Activated naive CD8-positive, alpha-beta T cell treated with anti-CD3 and anti-CD28 coated beads for 36 hours (primary cell): ENCODE measurements at places on chromosomes 7 and 10.
A peak's percentile ranks its signal among the peaks of the same experiment; 100 is the strongest.

DNA sequence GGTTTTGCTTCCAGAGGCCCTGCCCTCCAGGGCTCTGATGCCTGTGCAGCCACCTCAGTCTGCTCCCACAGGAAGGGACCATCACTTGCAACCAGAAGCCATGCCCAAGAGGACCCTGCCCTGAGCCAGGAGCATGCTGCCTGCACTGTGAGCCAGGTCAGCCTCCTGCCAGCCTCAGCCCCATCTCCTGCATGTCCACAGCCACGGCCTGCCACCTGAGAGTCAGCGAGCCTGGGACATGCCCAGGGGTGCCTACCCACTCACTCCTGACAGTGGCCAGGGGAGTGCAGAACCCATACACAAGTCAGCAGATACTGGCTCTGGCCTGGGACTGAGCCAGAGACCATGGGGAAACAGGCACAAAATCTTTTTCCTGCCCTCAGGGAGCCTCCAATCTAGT is 6.6 kb upstream of the KCP start:
- H3K27ac ChIP-seq: no peak overlapping the region
- peaks cover 63% of the 10 kb centered on the region for H3K27me3 ChIP-seq
- no peaks in the 10 kb centered on the region for H3K36me3 ChIP-seq
- peaks cover 4% of the 10 kb centered on the region for H3K4me1 ChIP-seq
- DNase-seq: no peak
- H3K4me3 ChIP-seq: no peak overlapping the region

DNA sequence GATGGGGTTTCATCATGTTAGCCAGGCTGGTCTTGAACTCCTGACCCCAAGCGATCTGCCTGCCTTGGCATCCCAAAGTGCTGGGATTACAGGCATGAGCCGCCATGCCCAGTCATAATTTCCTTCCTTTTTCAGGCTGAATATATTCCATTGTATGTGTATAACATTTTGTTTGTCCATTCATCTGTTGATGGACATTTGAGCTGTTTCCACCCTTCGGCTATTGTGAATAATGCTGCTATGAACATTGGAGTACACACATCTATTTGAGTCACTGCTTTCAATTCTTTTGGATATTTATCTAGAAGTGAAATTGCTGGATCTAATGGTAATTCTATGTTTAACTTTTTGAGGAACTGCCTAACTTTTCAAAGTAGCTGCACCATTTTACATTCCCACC is 34.6 kb downstream of the TLX1 start:
- no peak for DNase-seq
- no peak overlapping the region for H3K27ac ChIP-seq
- H3K36me3 ChIP-seq: no peaks in the 10 kb centered on the region
- H3K4me1 ChIP-seq: peaks cover 7% of the 10 kb centered on the region
- H3K27me3 ChIP-seq: peaks cover 80% of the 10 kb centered on the region

GRCh38 chr10:103874730-103875129 is 19.4 kb upstream of the SH3PXD2A start:
- DNase-seq: no peak
- H3K36me3 ChIP-seq: peaks cover 7% of the 10 kb centered on the region
- peaks cover 6% of the 10 kb centered on the region for H3K4me1 ChIP-seq
- H3K27ac ChIP-seq: no peak overlapping the region
- no peak overlapping the region for H3K4me3 ChIP-seq
- H3K27me3 ChIP-seq: no peaks in the 10 kb centered on the region

DNA sequence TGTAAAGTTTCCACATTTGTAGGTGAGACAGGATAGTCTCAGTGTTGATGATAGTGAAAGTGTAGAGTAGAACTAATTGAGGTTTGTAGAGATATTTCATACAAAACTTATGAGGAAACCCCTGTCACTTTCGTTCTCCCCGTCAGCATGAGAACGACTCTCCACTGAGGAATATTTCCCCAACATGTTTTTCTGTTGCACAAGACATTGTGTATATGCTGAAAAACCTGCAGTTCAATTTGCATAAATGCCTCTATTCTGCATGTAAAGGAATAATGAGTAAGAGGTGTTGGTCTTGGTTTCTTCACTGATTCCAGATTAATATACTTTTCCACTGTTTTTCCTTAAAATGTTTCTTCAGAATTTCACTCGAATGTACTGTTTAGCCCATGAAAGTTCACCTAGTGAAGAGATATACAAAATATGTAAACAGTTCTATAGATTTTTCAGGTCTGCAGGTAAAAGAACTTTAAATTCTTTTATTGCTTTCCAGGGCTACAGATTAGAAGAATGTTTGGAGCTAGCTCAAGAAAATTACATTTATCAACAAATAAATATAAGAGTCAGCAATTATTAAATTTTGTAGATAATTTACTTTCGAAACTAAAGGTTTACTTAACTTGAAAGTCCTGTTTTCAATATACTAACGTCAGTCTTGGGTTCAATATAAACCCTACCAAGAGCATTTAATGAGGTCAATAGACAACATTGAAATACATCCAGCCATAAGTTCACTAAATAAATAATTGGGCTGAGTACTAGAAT is 37.2 kb downstream of the HEPACAM2 start:
- H3K36me3 ChIP-seq: no peaks in the 10 kb centered on the region
- peaks cover 57% of the 10 kb centered on the region for H3K27me3 ChIP-seq
- no peak overlapping the region for H3K4me3 ChIP-seq
- no peak for DNase-seq
- peaks cover 8% of the 10 kb centered on the region for H3K4me1 ChIP-seq

GRCh38 chr7:34080513-34080912 is 175.2 kb downstream of the BMPER start:
- H3K27ac ChIP-seq: no peak overlapping the region
- DNase-seq: no peak
- no peaks in the 10 kb centered on the region for H3K4me1 ChIP-seq
- no peaks in the 10 kb centered on the region for H3K27me3 ChIP-seq
- H3K36me3 ChIP-seq: no peaks in the 10 kb centered on the region

DNA sequence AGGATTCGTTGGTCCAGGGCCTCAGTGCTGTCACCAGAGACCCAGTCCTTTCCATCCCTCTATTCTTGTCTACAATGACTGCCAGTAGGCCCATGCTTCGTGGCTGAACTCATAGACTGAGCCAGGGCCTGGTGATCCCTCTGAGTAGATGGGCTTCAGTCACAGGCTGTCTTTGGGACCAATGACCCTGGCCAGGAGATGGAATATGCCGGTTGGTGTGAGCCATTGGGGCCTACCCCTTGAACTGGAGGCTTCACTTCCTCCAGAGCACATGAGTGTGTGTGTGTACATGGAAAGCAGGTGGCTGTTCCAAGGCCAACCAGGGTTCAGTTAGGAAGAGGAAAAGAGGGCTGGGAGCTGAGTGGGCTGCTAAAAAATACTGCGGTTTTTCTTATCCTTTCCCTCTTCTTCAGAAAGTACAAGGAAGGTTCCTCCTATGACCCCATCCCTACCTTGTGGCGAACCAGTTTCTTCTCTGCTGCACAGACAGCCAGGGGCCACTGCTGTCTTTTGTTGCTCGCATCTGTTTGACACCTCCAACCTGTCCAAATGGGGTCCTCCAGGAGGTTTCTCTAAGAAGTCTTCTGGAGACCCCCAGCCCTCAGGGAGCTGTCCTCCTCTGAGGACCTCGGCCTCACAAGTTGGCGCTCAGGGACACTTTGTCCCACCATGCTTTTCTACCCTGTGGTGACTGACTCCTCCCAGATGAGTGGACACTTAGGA is 36.6 kb downstream of the ADRA2A start:
- no peak overlapping the region for H3K27ac ChIP-seq
- no peak for DNase-seq
- H3K4me3 ChIP-seq: no peak overlapping the region
- no peaks in the 10 kb centered on the region for H3K27me3 ChIP-seq

DNA sequence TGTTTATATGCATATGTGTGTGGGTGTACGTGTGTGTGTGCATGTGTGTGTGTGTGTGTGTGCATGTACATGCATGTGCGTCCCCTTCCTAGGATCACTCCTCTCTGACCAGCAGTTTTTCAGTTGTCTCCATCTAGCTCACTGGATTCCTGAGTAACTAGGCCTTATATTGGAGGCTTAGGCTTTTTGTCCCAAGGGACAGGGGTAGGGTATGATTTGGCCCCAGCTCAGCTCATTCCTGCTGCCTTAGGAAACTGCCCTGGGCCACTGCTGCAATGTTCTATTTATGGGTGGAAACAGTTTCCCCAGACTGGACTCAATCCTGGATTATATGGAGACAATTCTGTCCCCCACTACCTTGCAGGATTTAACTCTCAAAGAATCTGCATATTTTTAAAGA is 68.8 kb upstream of the SDK1 start:
- H3K27me3 ChIP-seq: no peaks in the 10 kb centered on the region
- no peak for DNase-seq
- no peak overlapping the region for H3K27ac ChIP-seq
- H3K36me3 ChIP-seq: peaks cover 8% of the 10 kb centered on the region
- peaks cover 17% of the 10 kb centered on the region for H3K4me1 ChIP-seq

- H3K4me3 ChIP-seq: no peak overlapping the region
- no peaks in the 10 kb centered on the region for H3K36me3 ChIP-seq
- no peaks in the 10 kb centered on the region for H3K27me3 ChIP-seq
- peaks cover 8% of the 10 kb centered on the region for H3K4me1 ChIP-seq
These were observed 52.0 kb downstream of the STK32C start for GRCh38 chr10:132255489-132256344.

DNA sequence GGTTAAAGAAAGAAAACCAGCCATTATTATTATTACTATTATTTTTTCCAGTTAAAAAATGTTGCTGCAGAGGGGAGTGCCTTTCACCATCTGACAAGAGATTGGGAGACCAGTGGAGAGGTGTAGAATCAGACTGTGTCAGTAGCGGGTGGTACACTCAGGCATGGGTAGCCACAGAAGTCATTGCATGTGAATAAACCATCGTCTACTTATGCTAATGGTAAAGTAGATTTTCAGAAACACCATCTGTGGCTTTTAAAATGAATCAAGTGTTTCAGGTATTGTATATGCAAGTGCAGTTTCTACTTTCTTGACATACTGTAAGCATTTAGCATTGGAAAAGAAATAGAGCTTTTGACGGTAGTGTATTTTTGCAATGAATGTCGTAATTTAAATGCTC is 131.5 kb upstream of the SP8 start:
- no peak for DNase-seq
- H3K4me1 ChIP-seq: no peaks in the 10 kb centered on the region
- no peak overlapping the region for H3K4me3 ChIP-seq

- no peaks in the 10 kb centered on the region for H3K36me3 ChIP-seq
- H3K27ac ChIP-seq: no peak overlapping the region
- H3K4me1 ChIP-seq: peaks cover 2% of the 10 kb centered on the region
- no peak overlapping the region for H3K4me3 ChIP-seq
- H3K27me3 ChIP-seq: no peaks in the 10 kb centered on the region
These were observed 70.5 kb upstream of the INSIG1 start for GRCh38 chr7:155227004-155227787.

- no peaks in the 10 kb centered on the region for H3K27me3 ChIP-seq
- H3K4me3 ChIP-seq: no peak overlapping the region
- DNase-seq: no peak
These were observed 6.6 kb downstream of the GCC1 start for GRCh38 chr7:127578711-127579275.

DNA sequence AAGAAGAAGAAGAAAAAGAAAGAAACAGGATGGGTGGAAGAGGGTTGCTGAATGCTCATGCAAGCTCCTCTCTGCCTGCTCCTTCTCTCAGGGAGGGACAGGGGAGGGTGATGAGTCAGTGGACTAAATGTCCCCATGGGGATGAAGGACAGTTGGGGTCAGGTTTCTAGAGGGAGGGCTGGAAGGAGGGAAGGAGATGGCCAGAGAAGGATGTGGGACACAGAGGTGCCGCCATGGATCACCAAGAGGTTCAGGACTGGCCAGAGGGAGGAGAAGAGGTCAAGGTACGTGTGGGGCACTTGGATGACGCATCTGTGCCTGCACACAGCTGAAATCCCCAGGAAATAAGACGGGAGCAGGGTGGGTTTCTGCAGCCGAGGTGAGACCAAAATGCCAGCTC is 88.9 kb upstream of the GTF2I start:
- H3K27me3 ChIP-seq: no peaks in the 10 kb centered on the region
- H3K4me3 ChIP-seq: no peak overlapping the region
- no peak for DNase-seq
- H3K4me1 ChIP-seq: no peaks in the 10 kb centered on the region

DNA sequence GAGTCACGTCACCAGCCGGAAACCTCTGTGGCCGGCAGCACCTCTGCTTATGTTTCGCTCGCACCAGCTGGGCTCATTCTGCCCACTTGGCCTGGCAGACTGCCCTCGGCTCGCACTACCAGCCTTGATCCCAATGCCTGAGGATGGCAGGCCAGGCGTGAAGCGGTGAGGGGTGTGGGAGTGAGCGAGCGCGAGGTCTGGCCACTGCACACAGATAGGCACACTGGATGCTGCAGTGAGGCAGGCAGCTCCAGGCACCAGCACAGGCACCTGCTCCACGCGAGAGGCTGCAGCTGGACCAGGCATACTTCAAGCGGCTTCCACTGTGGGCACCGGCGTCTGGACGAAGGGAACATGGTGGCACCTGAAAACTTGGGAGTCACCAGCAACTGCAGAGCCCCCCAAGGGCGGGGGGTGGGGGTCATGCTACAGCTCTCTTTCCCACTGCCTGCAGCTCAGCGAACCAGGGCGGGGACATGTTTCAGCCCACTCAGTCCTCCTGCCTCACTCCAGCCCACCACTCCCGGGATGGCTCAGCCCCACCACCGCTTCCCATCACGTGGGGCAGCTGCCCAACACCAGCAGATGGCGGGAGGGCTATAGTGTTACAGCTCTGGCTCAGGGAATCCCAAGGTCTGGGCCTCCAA is 5.4 kb upstream of the DMTF1 start:
- no peaks in the 10 kb centered on the region for H3K36me3 ChIP-seq
- no peak for DNase-seq
- no peak overlapping the region for H3K27ac ChIP-seq
- H3K27me3 ChIP-seq: peaks cover 4% of the 10 kb centered on the region
- H3K4me1 ChIP-seq: no peaks in the 10 kb centered on the region
- H3K4me3 ChIP-seq: no peak overlapping the region

DNA sequence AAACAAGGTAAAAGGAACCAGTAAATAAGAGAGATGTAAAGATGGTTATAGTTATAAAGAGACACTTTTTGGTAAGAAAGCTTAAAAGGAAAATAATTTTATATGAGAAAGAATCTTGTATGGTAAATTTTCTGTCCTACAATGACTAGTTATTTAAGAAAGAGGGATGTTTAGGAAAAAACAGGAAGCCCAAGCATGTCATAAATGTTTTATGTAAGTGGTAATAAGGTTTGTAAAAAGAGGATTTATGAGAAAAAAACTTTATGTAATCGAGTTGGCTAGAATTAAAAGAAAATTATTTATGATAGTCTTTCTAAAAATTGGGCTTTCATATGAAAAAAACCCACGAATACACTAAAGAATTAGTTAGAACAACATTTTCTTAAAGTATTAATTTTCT is 34.2 kb upstream of the CREB3L2 start:
- H3K4me3 ChIP-seq: no peak overlapping the region
- H3K27me3 ChIP-seq: peaks cover 16% of the 10 kb centered on the region
- H3K36me3 ChIP-seq: peaks cover 3% of the 10 kb centered on the region
- peaks cover 2% of the 10 kb centered on the region for H3K4me1 ChIP-seq

DNA sequence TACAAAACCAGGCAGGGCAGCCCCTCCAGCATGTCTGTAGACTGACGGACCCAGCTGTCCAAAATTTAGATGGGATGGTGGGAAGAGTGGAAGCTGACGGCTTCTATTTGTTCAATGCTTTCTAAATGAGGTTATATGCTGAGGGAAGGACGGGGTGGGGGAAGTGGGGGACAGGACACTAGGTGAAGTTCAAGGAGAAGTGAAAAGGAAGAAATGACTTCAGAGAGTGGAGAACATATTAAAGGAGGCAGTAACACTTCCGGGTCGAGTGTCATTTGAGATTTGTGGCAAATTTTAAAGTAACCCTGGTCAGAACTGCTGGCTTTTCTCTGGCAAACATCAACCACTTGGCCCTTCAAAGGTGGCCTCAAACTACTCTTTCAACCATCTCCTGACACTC is 9.4 kb downstream of the PIP4K2A start:
- H3K36me3 ChIP-seq: peaks cover 78% of the 10 kb centered on the region
- peak overlapping the region; percentile 79 for H3K27ac ChIP-seq
- no peak overlapping the region for H3K4me3 ChIP-seq
- DNase-seq: no peak
- H3K27me3 ChIP-seq: no peaks in the 10 kb centered on the region
